ENCODE measurements at places on chromosomes 2 and 18.

- no peak for DNase-seq
Observed at GRCh38 chr2:234046521-234046920, 4.0 kb upstream of the SPP2 start.

DNA sequence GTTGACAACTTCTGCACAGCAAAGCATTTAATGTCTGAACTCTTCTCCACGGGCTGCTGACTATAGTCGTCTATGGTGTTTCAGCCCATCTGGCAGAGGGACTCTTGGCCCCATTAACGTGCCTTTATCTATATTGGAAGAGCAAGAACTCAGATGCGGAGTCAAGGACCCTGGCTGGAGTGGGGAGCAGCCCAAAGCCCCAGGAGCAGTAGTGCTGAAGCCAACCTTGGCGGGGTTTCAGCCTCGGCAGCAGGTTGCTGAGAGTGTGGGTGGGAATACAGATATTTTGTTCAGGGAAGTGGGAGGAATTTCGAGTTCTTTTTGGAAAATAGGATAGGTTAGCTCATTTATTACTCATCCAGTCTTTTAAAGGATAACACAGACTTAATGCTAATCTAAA lies 34.2 kb downstream of the TMEM17 start:
- no peak for DNase-seq

GRCh38 chr2:9770308-9771100 lies 72.8 kb upstream of the TAF1B start:
- peak; percentile 63 for DNase-seq

DNA sequence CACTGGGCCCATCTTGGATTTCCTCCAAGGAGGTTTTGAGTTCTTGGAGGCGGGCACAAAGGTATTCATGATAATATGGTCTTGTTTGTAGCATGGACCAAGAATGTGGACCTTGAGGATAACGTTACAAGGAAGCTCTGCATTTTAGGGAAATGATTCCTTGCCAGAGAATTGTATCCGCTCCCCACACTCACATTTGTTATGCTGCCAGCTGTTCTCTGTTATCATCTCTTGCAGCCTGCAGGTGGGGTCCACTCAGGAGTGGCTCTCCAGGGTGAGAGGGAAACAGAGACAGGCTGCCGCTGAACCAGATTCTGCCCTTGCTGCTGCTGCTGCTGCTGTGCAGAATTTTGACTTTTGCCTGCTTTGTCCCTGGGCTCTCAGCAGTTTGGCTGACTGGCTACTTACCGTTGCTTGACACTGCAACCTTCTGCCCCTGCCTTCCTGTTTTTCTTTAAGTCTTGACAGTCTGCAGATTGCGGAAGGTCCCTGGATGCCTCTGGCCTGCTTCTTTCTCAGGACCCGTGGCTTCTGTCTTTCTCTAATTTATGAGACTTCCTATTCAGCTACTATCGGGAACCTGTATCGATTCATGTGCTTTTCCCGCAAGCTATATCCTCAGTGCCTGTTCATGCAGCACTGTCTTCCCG lies 122.3 kb upstream of the DOCK10 start:
- DNase-seq = no peak

DNA sequence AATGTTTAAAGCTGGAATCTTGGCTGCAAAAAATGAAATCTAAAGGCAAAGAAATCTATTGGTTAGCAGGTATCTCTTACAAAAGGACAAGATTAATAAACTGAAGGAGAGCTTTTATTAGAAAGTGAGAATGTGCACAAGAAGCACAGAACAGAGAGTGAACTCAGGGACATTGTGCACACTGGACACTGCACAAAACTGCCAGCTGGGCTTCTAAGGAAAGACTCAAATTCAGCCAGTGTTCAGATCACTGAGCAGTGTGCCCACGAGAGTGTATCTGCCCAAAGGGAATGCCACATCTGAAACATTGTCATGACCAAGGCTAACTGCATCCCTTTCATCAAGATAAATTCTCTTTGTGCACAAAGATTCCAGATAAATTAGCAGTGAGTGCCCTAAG lies 129.7 kb upstream of the KCNH7 start:
- no peak for DNase-seq

DNA sequence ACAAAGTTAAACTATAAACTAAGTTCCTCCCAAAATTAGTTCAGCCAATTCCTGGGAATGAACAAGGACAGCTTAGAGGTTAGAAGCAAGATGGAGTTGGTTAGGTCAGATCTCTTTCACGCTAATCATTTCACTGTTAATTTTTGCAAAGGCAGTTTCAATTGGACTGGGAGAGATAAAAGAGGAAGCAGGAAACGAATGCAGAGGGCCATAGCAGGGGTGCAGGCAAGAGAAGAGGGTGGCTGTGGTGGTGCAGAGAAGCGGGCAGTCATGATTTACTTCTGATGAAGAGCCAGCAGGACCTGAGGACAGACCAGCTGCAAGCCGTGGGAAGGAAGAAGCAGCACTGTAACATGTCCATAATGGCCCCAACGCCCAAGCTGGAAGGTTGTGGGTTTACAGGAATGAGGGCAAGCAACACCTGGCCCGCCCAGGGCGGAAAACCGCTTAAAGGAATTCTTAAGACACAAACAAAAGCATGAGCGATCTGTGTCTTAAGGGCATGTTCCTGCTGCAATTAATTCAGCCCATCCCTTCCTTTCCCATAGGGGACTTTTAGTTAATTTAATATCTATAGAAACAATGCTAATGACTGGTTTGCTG lies 4.1 kb upstream of the RMP24 start:
- DNase-seq = no peak

DNA sequence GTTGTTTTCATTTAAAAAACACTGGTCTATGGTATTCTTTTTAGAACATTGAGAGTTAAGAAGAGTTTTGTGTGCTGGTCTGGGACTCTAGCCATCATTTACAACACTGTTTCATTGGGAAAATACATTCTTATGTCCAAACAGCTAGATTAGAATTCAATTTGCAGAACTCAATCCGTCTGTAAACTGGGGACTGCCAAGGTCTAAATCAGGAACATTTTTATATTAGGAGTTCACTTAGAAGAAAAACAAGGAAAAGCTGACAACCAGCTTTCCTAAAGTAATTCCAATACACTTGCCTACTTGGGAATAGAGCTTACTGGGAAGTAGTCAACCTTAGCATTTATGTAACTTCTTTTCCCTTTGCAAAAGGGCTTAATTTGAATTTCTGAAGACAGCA lies 91.5 kb upstream of the RNF152 start:
- no peak for DNase-seq

GRCh38 chr2:1483551-1483950 lies 70.3 kb downstream of the TPO start:
- DNase-seq = no peak

DNA sequence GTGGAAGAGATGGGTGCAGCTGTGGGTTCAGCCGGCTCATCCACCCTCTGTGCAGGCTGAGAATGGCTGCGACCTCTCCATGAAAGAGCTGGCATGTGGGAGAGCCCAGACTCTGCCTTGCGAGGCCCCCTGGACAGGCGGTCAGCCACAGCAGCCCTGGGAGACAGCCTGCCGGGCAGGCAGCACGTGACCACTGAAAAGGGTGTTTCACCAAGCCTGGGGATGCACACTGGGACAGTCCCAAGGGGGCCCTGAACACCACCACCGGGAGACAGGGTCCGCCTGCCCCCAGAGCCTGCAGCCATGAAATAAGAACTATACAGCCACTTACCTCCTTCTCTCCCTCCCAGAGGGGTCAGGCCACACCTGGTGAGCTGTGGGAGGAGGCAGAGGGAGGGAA lies 11.5 kb downstream of the RFX8 start:
- DNase-seq = no peak

GRCh38 chr2:42566837-42567321 lies 1.6 kb upstream of the MTA3 start:
- no peak for DNase-seq

DNA sequence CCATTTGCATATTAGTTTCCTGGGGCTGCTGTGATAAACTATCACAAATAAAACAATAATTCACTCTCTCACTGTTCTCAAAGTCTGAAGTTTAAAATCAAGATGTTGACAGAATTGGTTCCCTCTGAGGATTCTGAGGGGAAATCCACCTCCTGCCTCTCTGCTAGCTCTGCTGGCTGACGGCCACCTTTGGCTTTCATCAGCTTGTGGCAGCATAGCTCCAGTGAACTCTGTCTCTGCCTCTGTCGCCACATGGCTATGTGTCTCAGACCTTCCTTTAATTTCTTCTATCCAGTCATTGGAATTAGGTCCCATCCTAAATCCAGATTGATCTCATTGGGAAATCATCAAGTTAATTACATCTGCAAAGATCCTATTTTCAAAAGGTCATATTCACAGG lies 38.9 kb upstream of the TRIM43 start:
- DNase-seq = no peak

GRCh38 chr2:68921646-68922045 lies 31.0 kb downstream of the GKN2 start:
- no peak for DNase-seq

- DNase-seq = no peak
Observed at GRCh38 chr2:186751078-186751477, 57.2 kb downstream of the FAM171B start.

GRCh38 chr2:118350621-118351020 lies 262.4 kb downstream of the INSIG2 start:
- DNase-seq = no peak

DNA sequence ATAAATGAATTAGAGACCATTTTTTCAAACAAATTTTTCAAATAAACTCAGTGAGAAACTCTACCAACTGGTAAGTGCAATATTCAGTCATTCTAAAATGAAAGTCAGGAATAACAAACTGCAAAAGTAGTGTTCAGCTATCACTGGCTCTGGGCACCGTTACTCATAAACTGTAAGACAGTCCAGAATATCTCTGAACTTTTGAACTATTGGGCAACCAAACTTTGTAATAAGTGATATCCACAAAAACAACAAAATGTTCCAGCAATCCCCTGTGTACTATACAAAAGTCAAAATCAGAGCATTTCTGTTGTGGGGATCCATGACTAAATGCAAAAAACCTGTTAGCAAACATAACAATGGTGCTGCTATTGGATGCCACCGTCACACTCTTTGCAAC lies 56.3 kb downstream of the SLC25A12 start:
- no peak for DNase-seq

DNA sequence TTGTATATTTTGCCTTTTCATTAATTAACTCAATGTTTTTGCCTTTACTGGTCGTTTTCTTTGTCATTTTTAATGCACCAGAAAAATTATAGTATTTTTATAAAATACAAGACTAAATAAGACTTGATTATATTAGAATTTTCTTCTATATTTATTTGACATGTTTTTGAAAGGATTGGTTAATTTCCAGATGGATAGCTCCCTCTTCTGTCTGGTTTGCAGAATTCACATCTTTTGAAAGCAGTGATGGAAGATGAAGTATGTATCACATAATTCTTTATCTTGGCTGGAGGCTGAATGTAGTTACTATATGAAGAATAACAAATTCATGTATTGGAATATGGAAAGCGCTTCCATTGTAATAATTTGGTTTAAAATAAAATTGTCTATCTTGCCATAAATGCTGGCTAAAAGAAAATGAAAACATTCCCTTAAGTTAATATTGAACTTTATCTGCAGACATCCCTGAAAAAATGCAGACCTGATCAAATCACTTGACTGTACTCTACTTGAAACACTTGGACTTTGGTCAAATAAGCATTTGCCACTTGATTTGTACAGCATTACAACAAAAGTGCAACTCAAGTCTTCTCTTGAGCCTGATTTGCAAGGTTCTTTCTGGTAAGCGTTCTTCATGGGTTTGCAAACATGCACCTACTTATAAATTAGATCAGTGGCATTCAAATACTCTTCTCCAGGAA lies 86.3 kb upstream of the EFEMP1 start:
- DNase-seq = no peak

DNA sequence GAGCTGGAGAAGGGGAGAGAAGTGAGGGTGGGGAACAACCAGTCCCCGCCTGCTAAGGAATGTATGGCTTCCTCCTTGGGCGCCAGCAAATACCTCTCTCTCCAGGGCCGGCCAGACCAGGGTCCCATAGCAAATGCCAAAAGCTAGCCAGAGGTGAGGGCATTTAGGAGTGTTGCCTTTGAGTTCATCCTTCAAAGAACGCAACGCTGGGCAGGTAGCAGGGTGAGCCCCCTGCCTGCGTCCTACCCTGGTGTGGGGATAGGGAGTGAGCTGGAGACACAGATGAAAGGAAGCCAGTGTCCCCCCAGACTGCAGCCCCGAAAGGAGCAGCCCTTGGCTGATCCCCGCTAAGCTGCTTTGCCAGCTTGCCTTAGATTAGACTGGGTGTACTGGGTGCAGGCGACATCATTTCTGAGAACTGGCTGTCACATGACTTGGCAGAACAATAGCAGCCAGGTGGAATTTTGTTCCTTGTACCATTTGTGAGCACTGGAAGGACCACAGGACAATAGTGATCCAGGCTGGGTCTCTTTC lies 40.4 kb downstream of the KLHL29 start:
- no peak for DNase-seq

DNA sequence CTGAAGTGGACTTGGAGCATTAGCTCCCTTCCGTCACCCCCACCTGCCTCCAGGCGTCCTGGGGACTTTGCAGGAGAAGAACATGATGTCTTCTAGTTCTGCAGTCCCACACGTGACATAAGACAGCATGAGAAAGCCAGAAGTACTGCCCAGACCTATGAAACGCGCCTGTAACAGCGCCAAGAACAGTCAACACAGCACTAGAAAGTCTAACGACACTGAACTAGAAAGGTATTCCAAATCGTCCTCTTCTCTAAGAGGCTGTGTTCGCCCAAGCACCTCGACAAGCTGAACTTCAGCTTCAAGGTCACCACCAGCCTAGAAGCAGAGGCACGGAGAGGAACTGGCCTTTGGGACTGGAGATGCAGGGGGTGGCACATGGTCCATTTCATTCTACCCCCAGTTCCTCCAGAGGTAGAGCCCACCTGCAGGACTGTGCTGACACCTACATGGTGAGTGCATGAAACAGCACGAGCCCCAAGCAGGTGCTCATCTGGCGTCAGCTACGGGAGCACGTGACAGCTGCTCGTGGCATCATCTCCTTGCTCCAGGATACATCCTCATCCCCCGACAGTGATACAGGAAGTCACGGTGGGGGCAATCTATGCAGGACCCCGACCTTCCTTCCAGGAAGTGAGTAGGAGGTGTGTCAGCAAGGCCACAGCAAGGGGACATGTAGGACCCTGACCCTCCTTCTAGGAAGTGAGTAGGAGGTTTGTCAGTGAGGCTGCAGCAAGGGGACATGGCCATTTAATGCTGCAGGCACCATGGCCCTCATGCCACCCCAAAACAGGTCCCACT lies 3.7 kb downstream of the HDAC4 start:
- DNase-seq = no peak

- no peak for DNase-seq
Observed at GRCh38 chr2:28084564-28084963, 194.0 kb downstream of the BABAM2 start.
